ENCODE measurements at places on chromosomes 4 and X. TPM values are rescaled to one million over a fixed set of nuclear protein-coding genes. Genes with fewer than 3 reads are reported as not detected.
A peak's percentile ranks its signal among the peaks of the same experiment; 100 is the strongest.

STOX2 gene
- not detected for total RNA-seq

KCNE5 gene
- 0.30 TPM for total RNA-seq

XK gene
- 0.09 TPM for total RNA-seq

FATE1 gene
- total RNA-seq: not detected

LAMTOR3 gene
- total RNA-seq: 20.6 TPM

SYNPO2 gene
- 0.89 TPM for total RNA-seq

TNIP3 gene
- 9.1 TPM for total RNA-seq

MAGEA2 gene
- total RNA-seq: not detected

PACRGL gene
- 10.5 TPM for total RNA-seq

ARHGAP36 gene
- total RNA-seq: not detected

MAPK10 gene
- not detected for total RNA-seq

BST1 gene
- 0.40 TPM for total RNA-seq

POU3F4 gene
- not detected for total RNA-seq

KCTD8 gene
- not detected for total RNA-seq

GRCh38 chr4:83219344-83220331 is 65.0 kb downstream of the COQ2 start:
- DNase-seq: peak; percentile 80

DNA sequence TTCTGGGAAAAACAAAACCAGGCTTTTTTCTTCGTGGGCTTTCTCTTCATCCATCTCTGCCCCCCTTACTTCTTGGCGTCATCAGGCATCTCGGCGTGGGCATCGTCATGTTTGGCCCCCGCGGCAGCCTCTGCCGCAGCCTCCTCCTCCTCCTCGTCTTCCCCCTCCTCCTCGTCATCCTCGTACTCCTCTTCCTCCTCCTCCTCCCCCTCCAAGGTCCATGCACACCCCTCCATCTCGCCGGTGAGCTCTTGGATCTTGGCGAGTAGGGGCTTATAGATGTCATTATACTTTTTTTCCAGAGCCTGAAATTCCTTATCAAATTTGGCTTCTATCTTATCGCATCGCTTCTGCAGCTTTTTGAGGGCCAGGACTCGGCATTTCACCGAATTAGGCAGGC is 488 bp downstream of the NAP1L5 start:
- peak; percentile 47 for DNase-seq

DNA sequence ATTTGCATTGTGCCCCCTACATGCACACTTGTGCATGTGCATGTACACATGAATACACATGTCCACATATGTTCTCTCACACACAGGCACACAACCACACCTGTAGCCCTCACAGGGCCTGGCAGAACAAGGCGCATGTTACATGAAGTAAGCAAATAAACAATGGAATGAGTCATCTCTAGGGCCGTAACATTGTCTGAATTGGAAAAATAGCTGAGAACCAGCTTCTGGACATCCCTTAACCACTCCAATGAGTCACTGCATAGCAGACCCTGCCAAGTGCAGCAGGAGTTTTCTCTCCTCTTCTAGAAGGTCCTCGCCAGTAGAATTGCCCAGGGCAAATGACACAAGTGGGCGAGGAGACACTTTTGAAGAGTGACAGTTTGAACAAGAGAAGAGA is 66.1 kb downstream of the MAGEA10 start:
- DNase-seq: no peak

GRCh38 chrX:39585808-39586207 is 511.9 kb downstream of the BCOR start:
- no peak for DNase-seq

- no peak for DNase-seq
These were observed 124.5 kb upstream of the PLAC1 start for GRCh38 chrX:134782796-134783195.

GRCh38 chr4:80407246-80407645 is 71.7 kb downstream of the CFAP299 start:
- no peak for DNase-seq

GRCh38 chrX:637660-638481 is 7.3 kb downstream of the SHOX start:
- DNase-seq: no peak

GRCh38 chr4:90842960-90843359 is 715.8 kb downstream of the CCSER1 start:
- no peak for DNase-seq

DNA sequence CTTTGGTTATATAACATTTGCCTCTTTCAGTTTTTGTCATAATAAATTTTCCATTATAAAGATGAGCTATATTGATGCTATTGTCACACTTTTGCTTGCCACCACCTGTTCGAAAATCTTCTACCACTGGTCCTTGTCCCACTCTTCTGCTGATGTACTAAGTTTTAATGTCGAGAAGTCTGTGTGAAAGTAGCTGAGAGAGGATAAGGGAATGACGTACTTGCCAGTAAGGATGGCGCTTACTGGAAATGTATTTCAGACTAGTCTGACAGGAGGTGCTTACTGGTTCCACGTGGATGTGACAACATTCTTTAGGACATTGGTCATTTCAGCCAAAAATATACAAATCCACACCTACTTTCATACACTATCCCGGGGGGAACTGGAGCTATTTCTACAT is 132.7 kb upstream of the NR3C2 start:
- DNase-seq: no peak

DNA sequence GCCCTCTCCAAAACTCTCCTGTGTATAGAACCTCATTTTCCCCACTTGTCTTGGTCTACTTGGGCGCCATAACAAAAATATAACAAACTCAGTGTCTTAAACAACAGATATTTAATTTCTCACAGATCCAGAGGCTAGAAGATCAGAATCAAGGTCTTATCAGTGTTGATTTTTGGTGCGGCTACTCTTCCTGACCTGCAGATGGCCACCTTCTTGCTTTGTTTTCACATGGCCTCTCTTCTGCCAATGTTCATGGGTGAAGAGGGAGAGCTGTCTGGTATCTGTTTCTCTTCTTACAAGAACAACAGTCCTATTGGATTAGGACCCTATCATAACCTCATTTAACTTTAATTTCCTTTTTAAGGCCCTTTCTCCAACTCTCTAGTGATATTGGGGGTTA is 177.3 kb downstream of the PABPC4L start:
- DNase-seq: no peak

- DNase-seq: no peak
These were observed 14.8 kb downstream of the NAT8L start for GRCh38 chr4:2073808-2074481.

DNA sequence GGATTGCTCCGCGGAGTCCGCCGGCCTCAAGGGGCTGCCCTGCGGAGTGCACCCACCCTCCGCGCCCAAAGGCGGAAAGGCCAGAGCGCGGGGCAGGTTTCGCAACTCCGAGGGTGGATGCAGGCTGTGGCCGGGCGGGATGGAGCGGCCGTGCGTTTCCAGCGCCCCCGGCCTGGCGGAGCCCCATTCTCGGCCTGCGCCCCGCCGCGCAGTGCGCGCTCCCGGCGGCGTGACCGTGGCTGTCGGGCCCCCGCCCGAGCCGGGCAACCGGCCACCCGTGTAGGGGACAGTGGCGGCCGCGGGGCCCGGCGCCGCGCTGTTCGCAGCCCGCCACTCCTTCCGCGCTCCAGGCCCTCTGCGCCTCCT is 331 bp downstream of the SETD7 start:
- DNase-seq: no peak

- no peak for DNase-seq
These were observed 338.8 kb downstream of the PPP3CA start for GRCh38 chr4:101008503-101008902.

DNA sequence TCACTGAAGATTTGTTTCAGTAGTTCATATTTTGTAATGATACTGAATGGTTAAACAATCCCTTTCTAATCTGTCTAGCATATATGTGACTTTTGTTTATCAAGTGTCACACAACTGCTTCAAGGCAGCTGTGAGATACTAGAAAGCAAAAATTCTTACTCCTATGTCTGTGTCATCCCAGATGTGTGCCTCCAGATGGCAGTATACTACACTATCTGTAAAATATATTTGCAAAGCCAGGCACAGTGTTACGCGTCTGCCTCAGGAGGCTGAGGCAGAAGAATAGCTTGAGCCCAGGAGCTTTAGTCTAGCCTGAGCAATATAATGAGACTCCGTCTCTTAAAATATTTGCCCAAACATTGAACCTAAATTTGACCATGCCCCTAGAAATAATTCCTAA is 4.0 kb downstream of the NUDT10 start:
- peak; percentile 40 for DNase-seq

DNA sequence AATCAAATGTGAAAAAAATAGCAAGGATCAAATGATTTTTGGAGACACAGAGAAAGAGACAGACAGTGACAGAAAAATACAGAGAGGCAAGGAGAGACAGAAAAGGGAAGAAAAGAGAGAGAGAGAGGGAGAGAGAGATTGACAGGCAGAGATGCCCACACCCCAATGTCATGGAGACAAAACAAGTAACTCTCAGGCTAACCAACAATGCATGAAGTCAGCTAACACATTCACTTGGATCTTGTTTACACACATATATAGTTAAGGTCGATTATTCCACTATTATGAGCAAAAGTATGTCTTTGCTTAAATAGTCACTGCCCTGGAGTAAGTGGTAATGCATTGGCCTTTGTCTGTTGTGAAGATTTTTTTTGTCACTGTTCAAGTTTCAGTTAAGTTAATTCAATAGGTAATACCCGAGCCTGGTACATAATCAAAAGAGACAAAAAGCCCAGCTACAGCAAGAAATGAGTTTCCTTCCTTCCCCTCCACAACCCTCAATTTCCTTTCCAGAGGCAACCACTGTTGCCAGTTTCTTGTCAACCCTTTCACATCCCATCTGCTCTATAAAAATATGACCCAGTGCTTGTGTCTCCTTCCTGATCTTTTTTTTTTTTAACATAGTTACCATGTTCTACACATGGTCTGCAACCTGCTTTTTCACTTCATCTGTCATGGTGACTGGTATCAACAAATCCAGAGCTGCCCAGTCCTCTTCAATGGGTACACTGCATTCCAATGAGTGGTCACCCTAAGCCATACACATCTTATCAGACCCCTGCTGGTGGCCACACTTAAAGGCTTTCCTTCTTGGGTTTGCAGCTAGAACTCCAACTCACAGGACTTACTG is 52.1 kb downstream of the PROM1 start:
- DNase-seq: no peak

GRCh38 chr4:24689212-24689611 is 104.9 kb upstream of the DHX15 start:
- no peak for DNase-seq

DNA sequence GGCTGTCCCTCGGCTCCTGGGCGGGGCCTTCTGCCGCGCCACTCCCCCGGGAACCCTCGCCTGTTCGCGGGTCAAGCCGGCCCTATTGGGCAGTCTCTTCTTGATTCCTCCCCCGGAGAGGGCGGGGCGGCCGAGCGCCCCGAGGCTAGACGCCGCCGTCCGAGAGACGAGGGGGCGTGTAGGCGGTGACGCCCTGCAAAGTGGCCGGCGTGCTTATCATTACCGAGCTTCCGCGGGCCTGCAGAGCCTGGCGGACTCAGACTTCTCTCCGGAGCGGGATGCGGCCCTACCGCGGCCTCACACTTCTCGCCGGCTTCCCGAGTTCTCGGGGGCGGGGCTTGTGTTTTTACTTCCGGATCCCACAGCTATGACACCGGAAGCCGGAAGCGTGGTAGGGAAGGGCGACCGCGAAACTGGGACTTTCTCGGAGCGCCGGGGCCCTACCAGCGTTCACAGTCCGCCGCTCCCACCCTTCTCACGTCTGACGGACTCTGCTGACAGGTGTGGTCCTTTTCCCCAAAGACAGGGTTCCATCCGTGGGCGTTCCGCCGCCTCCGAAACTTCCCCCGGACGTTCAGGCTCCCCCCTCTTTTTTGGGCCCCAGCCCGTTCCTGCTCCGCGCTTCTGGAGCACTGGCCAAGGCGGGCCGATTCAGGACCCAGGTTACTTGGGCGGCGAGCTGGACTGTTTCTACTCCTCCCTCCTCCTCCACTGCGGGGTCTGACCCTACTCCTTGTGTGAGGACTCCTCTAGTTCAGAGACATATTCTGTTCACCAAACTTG is at the start of gene IKBKG:
Gene IKBKG, plus strand, starts transcription at position 376 of the 783 bp plus-strand sequence. CDS start 4,383 bp downstream, outside the sequence.
- peak; percentile 92 for DNase-seq

GRCh38 chr4:2510351-2511259 is 25.8 kb upstream of the FAM193A start:
- no peak for DNase-seq

DNA sequence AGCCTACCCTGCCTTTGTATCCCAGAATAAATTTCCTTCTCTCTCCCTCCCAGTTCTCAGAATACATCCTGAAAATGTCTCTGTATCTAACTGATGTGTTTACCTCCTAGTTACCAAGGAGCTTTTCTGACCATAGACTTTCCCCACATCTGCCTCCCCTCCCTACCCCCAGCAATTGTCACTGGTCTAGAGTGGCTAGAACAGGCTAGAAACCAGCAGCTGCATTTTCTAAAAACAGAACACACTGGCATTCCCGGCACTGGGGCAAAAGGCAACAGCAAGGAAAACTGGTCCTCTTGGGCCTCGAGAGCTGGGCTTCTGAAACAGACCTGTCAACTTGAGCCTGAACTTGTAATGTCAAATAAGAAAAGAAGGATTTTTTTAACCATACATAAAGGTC is 16.4 kb downstream of the TASL start:
- DNase-seq: no peak

DNA sequence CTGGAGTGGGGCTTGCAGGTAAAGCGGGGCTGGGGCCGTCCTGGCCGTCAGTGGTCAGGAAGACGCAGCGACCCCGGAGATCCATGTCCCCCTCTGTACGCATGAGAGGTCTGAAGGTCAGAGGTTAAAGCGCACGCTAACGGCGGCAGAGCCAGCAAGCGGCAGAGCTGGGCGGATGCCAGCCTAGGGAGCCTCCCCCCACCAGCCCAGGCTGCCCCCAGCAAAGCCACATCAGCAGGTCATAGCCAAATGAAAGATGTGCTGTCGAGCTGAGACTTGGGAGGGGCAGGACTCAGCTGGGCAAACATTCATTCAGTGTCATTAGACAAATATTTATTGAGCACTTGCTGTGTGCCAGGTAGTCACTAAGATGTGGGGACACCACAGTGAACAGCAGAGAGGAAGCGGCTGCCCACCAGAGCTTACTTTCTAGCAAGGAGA is 593 bp upstream of the JAKMIP1 start:
- peak; percentile 69 for DNase-seq

- no peak for DNase-seq
These were observed 352.7 kb downstream of the NKX6-1 start for GRCh38 chr4:84146300-84146959.

- DNase-seq: no peak
These were observed 118.3 kb upstream of the ATOH1 start for GRCh38 chr4:93710101-93710846.

- no peak for DNase-seq
These were observed 78.1 kb upstream of the ATP6AP2 start for GRCh38 chrX:40502688-40503087.

GRCh38 chrX:118249146-118249545 is 96.8 kb upstream of the WDR44 start:
- no peak for DNase-seq

DNA sequence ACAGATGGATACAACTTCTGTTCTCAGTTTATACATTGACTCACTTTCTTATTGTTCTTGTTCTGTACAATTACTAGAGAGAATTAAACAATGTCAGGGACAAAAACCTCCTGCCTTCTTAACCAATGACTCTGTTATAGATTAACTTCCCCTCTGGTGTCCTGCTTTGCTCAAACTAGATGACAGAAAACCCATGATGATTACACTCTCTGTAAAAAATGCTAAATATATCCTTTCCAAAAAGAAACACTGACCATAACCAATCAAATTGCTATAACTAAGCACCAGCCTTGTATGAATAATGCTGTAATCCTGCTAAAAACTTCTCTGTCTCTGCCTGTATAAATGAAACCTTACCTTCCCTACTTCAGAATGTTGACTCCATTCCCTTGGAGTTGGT is 29.8 kb upstream of the IL13RA2 start:
- no peak for DNase-seq

- no peak for DNase-seq
These were observed 80.6 kb upstream of the TBX22 start for GRCh38 chrX:79933938-79934337.
